Activated CD4-positive, alpha-beta T cell treated with anti-CD3 and anti-CD28 coated beads for 48 hours (primary cell): ENCODE measurements at places on chromosomes 6 and 20.
A peak's percentile ranks its signal among the peaks of the same experiment; 100 is the strongest.

- DNase-seq: no peak
Observed at GRCh38 chr6:40932366-40932765, 106.7 kb downstream of the UNC5CL start.

GRCh38 chr6:104251651-104252050, 608.1 kb downstream of the HACE1 start:
- no peak for DNase-seq

DNA sequence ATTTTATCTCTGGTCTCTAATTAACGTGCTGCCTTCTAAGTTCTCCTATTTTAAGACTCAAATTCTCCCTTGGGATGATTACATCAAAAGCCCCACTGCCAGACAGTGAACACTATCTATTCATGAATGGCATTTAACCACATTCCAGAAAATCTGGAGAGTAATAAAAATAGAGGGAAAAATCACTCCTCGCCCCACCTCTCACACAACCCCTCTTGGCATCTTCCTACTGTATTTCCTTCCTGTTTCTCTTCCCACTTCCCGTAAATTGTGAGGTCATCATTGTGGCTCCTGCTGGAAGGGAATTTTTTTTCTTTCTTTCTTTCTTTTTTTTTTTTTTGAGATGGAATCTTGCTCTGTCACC, 31.5 kb downstream of the RAB44 start:
- no peak for DNase-seq

- no peak for DNase-seq
Observed at GRCh38 chr6:133827766-133828165, 61.1 kb upstream of the TCF21 start.

DNA sequence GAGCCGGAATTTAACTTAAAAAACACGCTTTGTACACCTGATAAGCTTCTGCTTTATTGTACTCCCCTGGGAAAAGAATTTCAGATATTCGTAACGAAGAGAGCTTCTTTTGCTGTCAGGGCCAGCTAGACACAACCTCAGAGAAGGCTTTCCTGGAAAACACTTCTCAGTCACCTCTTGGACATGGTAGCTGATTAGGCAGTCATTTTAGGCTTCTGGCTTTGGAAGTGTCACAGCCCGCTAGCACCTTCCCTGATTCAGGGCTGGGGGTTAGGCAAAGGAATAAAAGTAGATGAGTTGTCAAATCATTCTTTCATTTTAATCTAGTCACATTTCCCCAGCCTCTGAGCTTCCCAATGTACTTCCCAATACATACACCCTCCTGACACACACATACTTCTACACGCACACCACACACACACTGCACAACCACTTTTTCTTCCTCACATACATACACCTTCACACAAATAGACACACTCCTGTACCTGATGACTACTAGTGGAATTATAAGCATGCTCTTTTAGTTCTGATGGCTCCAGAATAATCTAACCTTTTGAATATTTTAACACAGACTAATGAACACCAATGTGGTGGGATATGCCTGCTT, 34.9 kb upstream of the TINAG start:
- no peak for DNase-seq

- no peak for DNase-seq
Observed at GRCh38 chr6:92945799-92946198, 473.6 kb downstream of the EPHA7 start.

DNA sequence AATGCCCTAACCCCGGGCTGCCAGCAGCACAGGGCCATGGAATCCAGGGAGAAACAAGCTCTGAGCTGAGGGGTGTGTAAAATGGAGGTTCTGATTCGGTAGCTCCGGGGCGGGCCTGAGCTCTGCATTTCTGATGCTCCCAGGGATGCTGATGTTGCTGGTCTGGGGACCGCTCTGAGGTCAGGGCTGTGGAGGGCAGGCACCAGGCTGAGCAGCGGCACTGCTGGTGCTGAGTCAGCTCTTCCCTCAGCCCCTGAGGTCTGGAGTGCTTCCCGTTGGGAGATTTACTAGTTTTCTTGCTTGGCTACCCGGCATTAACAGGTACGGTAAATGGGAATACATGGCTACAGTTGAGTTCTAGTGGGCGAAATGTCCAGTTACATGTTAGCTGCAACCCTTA, 18.6 kb upstream of the CST3 start:
- no peak for DNase-seq

DNA sequence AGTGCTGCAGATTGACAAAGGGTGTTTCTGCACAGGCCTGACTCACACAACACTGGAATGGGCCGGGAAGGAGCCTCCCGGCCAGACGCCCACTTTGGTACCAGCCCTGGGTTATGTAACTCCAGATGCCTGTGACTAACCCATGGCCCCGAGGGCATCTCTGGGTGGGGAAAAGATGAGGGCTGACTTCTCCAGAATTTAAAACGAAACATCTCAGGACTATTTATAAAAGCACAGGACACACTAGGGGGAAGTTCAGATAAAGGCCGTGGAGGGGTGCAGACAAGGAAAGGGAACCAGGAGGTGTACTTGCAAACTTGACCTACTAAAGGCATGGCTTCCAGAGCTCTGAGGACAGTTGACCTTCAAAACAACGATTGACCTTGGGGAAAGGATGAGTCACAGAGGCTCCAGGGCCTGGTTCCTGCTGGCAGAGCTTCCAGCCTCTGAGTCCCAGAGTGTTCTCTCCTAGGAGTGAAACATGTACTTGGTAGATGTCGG, 196.9 kb downstream of the NFATC2 start:
- DNase-seq: no peak

GRCh38 chr6:138491017-138491416, 8.3 kb downstream of the NHSL1 start:
- no peak for DNase-seq

- DNase-seq: no peak
Observed at GRCh38 chr6:39666706-39667489, 58.3 kb downstream of the KIF6 start.

- no peak for DNase-seq
Observed at GRCh38 chr6:12026120-12026519, 14.0 kb downstream of the HIVEP1 start.

- no peak for DNase-seq
Observed at GRCh38 chr20:49909499-49910339, 5.6 kb downstream of the SPATA2 start.

DNA sequence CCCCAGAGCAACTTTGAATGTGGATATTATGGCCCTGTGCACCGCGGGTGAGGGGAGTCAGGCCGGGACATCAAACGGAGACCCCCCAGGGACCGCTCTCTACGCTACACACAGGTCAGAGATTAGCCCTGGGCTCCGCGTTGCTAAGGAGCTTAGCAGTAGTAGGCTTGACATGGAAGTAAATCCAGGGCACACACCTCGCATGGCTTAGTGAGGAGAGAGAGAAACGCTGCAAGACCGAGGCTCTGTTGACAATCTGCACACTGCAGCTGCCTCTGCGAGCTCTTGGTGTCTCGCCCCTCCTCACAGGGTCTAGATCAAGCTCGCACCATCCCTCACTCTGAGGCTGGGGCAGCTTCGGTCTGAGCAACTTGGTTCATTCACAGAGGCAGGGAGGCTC, 116.1 kb upstream of the CDH4 start:
- no peak for DNase-seq

DNA sequence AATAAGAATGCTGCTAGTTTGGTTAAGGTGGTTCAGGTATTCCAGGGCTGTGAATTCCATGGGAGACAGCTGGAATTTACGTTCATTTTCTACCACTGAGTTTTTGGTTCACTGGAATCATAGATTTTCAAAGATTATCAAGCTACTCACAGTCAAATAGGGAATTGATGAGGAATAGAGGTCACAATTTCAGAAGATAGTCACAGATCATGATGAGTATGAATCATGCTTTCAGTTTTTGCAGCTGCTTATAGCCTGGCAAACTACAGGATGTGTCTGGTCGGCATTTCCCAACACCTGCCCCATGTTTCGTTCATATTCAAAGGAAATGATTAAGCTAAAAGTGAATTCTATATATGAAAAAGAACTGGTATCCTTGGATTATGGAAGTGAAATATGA, 58.7 kb downstream of the BCKDHB start:
- DNase-seq: peak; percentile 60
